ENCODE measurements at places on chromosomes 5 and 9.
A peak's percentile ranks its signal among the peaks of the same experiment; 100 is the strongest.

DNA sequence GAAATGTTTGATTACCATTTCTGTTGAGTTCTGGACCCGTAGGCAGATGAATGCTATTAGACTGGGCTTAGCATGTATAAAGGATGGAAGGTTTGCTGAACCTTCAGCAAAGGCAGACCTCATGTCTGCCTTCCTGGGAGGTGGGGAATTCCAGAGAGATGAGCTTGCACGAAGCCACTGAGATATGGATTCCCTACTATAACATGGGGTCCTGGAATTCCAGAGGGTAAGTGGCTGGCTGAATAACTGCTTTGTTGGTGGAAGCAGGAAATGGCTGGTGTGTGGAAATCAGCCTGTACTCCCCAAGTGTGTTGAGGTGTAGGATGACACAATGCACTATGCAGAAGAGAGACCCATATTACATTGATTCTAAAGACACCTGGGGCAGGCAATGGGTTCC lies 526.4 kb downstream of the CTNND2 start:
- H3K4me1 ChIP-seq, result no peaks in the 10 kb centered on the region
- no peak overlapping the region for H3K27ac ChIP-seq
- H3K27me3 ChIP-seq, result peaks cover 11% of the 10 kb centered on the region
- H3K36me3 ChIP-seq, result no peaks in the 10 kb centered on the region

DNA sequence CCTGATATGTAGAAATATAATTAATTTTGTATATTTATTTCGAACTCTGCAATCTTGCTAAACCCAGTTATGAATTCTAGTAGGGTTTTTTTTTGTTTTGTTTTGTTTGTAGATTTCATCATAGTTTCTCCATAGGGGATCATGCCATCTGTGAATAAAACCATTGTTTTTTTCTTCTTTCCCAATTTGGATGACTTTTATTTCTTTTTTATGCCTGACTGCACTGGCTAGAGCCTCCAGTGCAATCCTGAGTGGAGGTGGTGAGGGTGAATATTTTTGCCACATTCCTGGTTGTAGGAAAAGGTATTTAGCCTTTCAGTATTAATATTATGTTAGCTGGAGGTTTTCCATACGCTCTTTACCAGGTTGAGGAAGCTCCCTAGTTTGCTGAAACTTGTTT lies 70.0 kb upstream of the GFPT2 start:
- no peak for DNase-seq
- H3K36me3 ChIP-seq, result no peaks in the 10 kb centered on the region
- H3K27me3 ChIP-seq, result no peaks in the 10 kb centered on the region
- no peak overlapping the region for H3K4me3 ChIP-seq

- H3K4me3 ChIP-seq, result no peak overlapping the region
These were observed 303.6 kb upstream of the NUDT12 start for GRCh38 chr5:103866169-103866568.

- peak; percentile 70 for DNase-seq
- no peaks in the 10 kb centered on the region for H3K27me3 ChIP-seq
- H3K36me3 ChIP-seq, result no peaks in the 10 kb centered on the region
These were observed 2217.4 kb upstream of the WWC1 start for GRCh38 chr5:166073901-166074581.

- H3K4me3 ChIP-seq, result peak overlapping the region; percentile 89
- H3K4me1 ChIP-seq, result no peaks in the 10 kb centered on the region
- H3K36me3 ChIP-seq, result no peaks in the 10 kb centered on the region
- H3K27me3 ChIP-seq, result peaks cover 51% of the 10 kb centered on the region
- no peak for DNase-seq
These were observed 2.0 kb downstream of the CTNND2 start for GRCh38 chr5:11902201-11902619.

DNA sequence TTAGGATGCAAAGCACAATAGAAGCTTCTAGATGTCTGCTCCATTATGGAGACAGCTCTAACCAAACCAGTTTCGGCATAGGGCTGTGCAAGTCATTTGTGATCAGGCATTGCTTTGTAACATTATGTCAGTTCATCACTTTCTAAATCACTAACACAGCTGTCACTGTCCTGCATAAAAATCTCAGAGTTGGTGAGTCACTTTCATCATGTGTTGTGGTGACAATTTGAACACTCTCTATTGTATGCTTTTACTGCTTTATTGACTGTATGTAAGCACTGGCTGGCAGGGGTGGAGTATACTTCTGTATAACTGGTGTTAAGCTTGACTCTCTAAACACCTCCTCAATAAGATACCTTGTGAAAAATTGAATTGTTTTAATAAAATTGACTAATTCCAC lies 77.9 kb downstream of the SLCO4C1 start:
- no peaks in the 10 kb centered on the region for H3K27me3 ChIP-seq
- H3K4me3 ChIP-seq, result no peak overlapping the region
- no peak for DNase-seq
- H3K4me1 ChIP-seq, result no peaks in the 10 kb centered on the region
- H3K27ac ChIP-seq, result no peak overlapping the region

GRCh38 chr5:179420476-179420875 lies 75.2 kb upstream of the ADAMTS2 start:
- H3K27me3 ChIP-seq, result no peaks in the 10 kb centered on the region
- DNase-seq, result peak; percentile 22
- no peak overlapping the region for H3K4me3 ChIP-seq
- H3K36me3 ChIP-seq, result no peaks in the 10 kb centered on the region
- H3K27ac ChIP-seq, result no peak overlapping the region

DNA sequence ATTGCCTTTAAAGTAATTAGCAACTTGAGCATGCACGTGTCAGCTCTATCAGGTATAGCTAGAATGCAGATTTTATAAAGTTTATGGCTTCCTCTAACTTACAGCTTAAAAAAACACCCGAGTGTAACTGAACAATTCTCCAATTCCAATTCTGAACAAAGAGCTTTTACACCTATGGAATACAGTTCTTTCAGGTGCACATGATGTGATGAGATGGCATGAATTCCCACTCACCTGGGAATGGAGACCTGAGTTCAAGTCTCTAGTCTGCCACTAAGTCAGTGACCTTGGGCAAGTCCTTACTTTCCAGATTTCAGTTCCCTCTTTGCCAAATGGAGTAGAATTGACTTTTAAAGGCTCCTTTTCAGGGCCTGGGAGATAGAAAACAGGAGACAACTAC lies 1.8 kb downstream of the ZFAND5 start:
- no peaks in the 10 kb centered on the region for H3K27me3 ChIP-seq
- DNase-seq, result no peak
- peaks cover 46% of the 10 kb centered on the region for H3K36me3 ChIP-seq
- H3K27ac ChIP-seq, result peak overlapping the region; percentile 99

- no peaks in the 10 kb centered on the region for H3K36me3 ChIP-seq
- H3K4me1 ChIP-seq, result no peaks in the 10 kb centered on the region
- H3K4me3 ChIP-seq, result no peak overlapping the region
- H3K27ac ChIP-seq, result no peak overlapping the region
- DNase-seq, result no peak
These were observed 112.4 kb downstream of the INIP start for GRCh38 chr9:112605518-112605917.

DNA sequence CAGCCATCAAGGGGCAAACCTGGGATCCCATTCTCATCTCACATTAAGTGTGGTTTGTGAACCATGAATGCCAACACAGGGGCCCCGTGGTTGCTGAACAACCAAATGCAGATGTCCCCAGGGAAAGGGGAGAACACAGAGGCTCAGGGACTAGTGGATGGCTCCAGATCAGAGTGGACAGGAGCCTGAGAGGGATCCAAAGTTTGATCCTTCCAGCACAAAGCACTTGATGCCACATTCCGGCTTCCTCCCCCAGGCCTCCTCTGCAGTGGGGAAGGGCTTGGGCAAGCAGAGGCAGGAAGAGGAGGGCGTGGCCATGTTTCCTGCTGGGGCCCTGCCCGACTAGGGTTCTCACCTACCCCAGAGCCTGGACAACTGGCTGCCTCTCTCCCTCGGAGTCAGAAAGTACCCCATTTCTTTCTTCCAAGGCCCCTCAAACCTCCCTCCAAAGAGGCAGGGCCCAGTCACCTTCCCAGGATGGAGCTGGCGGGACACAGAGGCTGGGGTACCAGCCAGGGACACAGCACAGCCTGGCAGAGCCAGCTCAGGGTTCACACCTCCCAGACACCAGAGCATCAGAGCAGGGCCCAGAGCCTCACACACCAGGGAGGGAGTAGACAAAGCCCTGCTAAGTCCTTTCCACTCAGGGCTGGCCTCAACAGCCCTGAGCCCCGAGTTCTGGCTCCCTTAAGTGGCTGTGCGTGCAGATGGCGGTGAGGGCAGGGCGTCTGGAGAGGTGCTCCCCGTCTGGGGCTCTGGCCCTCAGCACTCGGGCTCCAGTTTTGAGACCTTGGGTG lies 4.3 kb upstream of the RNF44 start:
- peaks cover 12% of the 10 kb centered on the region for H3K4me1 ChIP-seq
- H3K27ac ChIP-seq, result no peak overlapping the region
- H3K36me3 ChIP-seq, result peaks cover 2% of the 10 kb centered on the region
- no peaks in the 10 kb centered on the region for H3K27me3 ChIP-seq
- DNase-seq, result peak; percentile 91

DNA sequence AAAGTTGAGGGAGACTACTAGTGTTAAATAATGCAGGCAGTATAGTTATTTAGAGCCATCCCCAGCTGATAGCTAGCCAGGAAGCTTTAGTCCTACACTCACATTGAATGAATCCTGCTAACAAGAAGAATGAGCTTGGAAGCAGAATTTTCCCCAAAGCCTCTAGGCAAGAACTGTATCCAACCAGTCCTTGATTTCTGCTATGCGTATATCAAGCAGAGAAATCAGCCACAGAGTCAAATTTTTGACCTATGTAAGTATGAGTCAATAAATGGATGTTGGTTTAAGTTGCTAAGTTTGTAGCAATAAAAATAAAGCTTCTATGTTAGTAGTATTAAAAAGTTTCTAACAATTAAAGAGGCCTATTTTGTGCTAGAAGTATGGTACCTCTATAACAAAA lies 672.1 kb upstream of the CHD1 start:
- DNase-seq, result no peak
- no peaks in the 10 kb centered on the region for H3K36me3 ChIP-seq
- peaks cover 4% of the 10 kb centered on the region for H3K4me1 ChIP-seq
- H3K27me3 ChIP-seq, result no peaks in the 10 kb centered on the region

- H3K27me3 ChIP-seq, result no peaks in the 10 kb centered on the region
- no peak for DNase-seq
These were observed 14.4 kb downstream of the NACC2 start for GRCh38 chr9:136080716-136081112.

GRCh38 chr5:158952248-158952545 lies 147.5 kb downstream of the EBF1 start:
- H3K27me3 ChIP-seq, result no peaks in the 10 kb centered on the region
- DNase-seq, result no peak
- no peaks in the 10 kb centered on the region for H3K36me3 ChIP-seq
- no peak overlapping the region for H3K4me3 ChIP-seq

DNA sequence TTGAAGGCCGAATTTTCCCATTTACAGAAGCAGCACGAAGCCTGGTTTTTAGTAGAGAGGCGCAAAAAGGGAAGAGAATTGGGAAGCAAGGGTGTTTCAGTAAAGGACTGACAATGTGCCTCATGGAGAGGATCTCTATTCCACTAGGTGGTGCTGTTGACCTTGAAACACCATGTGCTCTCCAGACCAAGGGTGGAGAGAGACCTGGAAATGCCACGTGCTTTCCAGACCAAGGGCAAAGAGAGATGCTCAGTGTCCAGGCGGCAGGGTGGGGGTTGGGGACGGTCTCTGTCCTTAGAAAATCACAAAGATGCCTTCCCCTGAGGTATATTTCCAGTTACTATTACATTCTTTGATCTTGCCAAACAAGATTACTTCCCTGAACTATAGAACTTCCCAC lies 425.3 kb downstream of the CSNK1G3 start:
- H3K27me3 ChIP-seq, result no peaks in the 10 kb centered on the region
- H3K36me3 ChIP-seq, result no peaks in the 10 kb centered on the region
- H3K4me1 ChIP-seq, result no peaks in the 10 kb centered on the region
- peak; percentile 81 for DNase-seq
- H3K4me3 ChIP-seq, result peak overlapping the region; percentile 42

- H3K4me1 ChIP-seq, result no peaks in the 10 kb centered on the region
- no peak overlapping the region for H3K4me3 ChIP-seq
- peaks cover 4% of the 10 kb centered on the region for H3K27me3 ChIP-seq
These were observed 117.5 kb downstream of the SLC1A3 start for GRCh38 chr5:36723912-36724311.

DNA sequence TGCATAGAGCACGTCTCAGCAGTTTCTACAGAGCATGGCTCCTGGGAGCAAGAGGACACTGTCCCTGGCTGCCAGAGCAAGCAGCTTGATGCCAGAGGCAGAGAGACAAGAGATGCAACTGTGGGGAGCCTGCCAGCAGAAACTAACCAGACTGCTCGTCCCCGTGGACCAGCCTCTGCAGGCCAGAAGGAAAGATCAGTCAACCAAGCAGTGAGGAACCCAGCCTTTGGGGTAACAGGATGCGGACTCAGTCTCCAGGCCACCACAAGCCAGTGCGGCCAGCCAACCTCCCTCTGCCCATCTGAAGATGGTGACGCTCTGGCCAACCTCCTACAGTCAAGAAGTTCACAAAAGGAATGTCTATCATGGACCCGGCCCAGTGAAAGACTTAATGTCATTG lies 3.7 kb downstream of the SURF4 start:
- H3K4me1 ChIP-seq, result peaks cover 18% of the 10 kb centered on the region
- H3K27ac ChIP-seq, result no peak overlapping the region
- no peak for DNase-seq
- peaks cover 57% of the 10 kb centered on the region for H3K36me3 ChIP-seq
- H3K27me3 ChIP-seq, result no peaks in the 10 kb centered on the region

DNA sequence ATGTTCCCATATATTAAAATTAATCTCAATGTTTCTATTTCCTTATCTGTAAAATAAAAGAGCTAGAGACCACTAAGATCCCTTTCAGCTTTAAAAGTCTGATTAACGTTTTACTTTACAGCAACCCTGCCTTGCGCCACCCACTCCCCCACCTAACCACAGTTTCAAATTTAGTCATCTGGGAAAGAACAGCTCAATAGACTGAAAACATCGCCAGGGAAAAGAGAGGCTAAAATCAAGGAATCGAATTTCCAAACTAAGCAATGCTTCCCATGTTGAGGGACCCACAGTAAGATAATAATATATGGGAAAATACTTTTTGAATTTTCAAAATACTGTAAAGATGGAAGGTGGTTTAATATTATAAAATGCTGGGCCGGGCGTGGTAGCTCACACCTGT lies 6.6 kb downstream of the SAXO1 start:
- DNase-seq, result no peak
- H3K27ac ChIP-seq, result no peak overlapping the region
- H3K27me3 ChIP-seq, result no peaks in the 10 kb centered on the region
- H3K4me3 ChIP-seq, result no peak overlapping the region
- H3K36me3 ChIP-seq, result no peaks in the 10 kb centered on the region

DNA sequence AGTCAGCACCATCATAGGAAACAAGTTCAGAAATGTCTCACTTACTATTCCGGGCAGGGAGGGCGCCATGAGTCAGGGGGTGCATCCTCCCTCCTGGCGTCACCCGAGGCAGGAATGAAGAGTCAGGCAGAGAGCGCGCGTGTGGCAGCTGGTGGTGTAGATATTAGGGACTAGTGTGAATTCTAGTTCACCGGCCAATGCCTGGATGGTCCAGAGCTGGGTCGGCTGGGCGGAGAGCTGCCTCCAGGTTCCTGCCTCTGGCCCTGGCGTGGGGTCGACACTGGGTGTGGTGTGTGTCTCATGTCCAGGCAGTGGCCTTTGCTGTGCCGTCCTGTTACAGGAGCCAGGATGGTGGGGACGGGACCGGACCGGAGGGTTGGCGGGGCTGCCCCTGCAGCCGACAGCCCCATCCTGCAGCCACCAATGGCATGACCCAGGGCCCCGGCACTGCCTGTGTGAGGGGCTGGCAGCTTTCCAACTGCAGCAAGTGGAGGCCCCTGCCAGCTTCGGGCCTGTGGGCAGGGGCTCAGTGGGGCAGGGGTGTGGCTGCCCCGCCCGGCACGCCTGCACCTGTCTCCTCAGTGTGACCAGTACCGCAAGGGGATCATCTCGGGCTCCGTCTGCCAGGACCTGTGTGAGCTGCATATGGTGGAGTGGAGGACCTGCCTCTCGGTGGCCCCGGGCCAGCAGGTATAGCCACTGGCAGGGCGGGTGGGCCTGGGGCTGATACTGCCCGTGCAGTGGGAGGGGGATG lies 9.1 kb downstream of the DIPK1B start:
- no peak overlapping the region for H3K27ac ChIP-seq
- no peaks in the 10 kb centered on the region for H3K27me3 ChIP-seq
- H3K4me1 ChIP-seq, result peaks cover 6% of the 10 kb centered on the region
- no peak overlapping the region for H3K4me3 ChIP-seq
